ENCODE measurements at places on chromosomes 1 and 21. TPM values are rescaled to one million over a fixed set of nuclear protein-coding genes. Genes with fewer than 3 reads are reported as not detected.

GRCh38 chr1:184866586-184866985 is 107.7 kb downstream of the NIBAN1 start:
- peaks cover 6% of the 10 kb centered on the region for H3K36me3 ChIP-seq
- H3K4me1 ChIP-seq, result peaks cover 25% of the 10 kb centered on the region
- no peaks in the 10 kb centered on the region for H3K27me3 ChIP-seq

GRCh38 chr1:64567426-64568170 is 97.7 kb downstream of the CACHD1 start:
- no peaks in the 10 kb centered on the region for H3K36me3 ChIP-seq
- DNase-seq, result no peak
- H3K4me3 ChIP-seq, result no peak overlapping the region
- no peaks in the 10 kb centered on the region for H3K4me1 ChIP-seq
- H3K27ac ChIP-seq, result no peak overlapping the region

GRCh38 chr1:12208271-12208670 is 21.6 kb upstream of the VPS13D start:
- H3K27ac ChIP-seq, result peak overlapping the region; percentile 75
- DNase-seq, result no peak
- H3K4me3 ChIP-seq, result no peak overlapping the region
- peaks cover 43% of the 10 kb centered on the region for H3K36me3 ChIP-seq
- H3K4me1 ChIP-seq, result peaks cover 74% of the 10 kb centered on the region
- H3K27me3 ChIP-seq, result no peaks in the 10 kb centered on the region

GRCh38 chr1:231581859-231582258 is 44.7 kb upstream of the DISC1 start:
- no peak overlapping the region for H3K4me3 ChIP-seq
- H3K27ac ChIP-seq, result no peak overlapping the region
- no peaks in the 10 kb centered on the region for H3K36me3 ChIP-seq
- no peaks in the 10 kb centered on the region for H3K4me1 ChIP-seq
- no peaks in the 10 kb centered on the region for H3K27me3 ChIP-seq

GRCh38 chr1:41726899-41727748 is 191.6 kb downstream of the HIVEP3 start:
- H3K36me3 ChIP-seq, result no peaks in the 10 kb centered on the region
- peaks cover 25% of the 10 kb centered on the region for H3K4me1 ChIP-seq
- H3K27me3 ChIP-seq, result no peaks in the 10 kb centered on the region
- peak overlapping the region; percentile 26 for H3K4me3 ChIP-seq
- H3K27ac ChIP-seq, result no peak overlapping the region

Gene CD101
- total RNA-seq, result 14.9 TPM

- DNase-seq, result no peak
- no peak overlapping the region for H3K27ac ChIP-seq
- peaks cover 4% of the 10 kb centered on the region for H3K4me1 ChIP-seq
- no peak overlapping the region for H3K4me3 ChIP-seq
- H3K36me3 ChIP-seq, result no peaks in the 10 kb centered on the region
- H3K27me3 ChIP-seq, result no peaks in the 10 kb centered on the region
These were observed 1.1 kb downstream of the LAMB3 start for GRCh38 chr1:209651138-209651587.

DNA sequence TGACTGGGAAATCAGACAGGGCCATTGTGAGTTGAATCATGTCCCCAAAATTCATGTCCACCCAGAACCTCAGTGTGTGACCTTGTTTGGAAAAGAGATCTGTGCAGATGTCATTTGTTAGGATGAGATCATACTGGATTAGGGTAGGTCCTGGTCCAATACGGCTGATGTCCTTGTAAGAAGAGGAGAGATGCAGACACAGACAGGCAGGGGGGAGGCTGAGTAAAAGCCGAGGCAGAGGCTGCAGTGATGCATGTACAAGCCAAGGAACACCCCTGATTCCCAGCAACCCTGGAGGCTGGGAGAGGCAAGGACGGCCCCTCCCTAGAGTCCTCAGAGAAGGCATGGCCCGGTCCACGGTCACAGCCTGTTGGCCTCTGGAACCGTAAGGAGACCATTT is 15.9 kb upstream of the NPPB start:
- H3K27me3 ChIP-seq, result no peaks in the 10 kb centered on the region
- H3K4me3 ChIP-seq, result no peak overlapping the region
- no peak overlapping the region for H3K27ac ChIP-seq
- no peak for DNase-seq
- H3K4me1 ChIP-seq, result no peaks in the 10 kb centered on the region

All from CD4-positive, CD25-positive, alpha-beta regulatory T cell (primary cell).